Ammon's horn (tissue), 1 donor: ENCODE measurements at places on chromosomes 3 and 15.

- no peak for DNase-seq
These were observed 41.4 kb downstream of the SLC30A4 start for GRCh38 chr15:45481135-45481534.

GRCh38 chr3:117346901-117347300 lies 637.3 kb downstream of the TUSC7 start:
- DNase-seq = no peak

GRCh38 chr15:100200287-100200880 lies 141.4 kb downstream of the ADAMTS17 start:
- DNase-seq = no peak

- DNase-seq = no peak
These were observed 1298.5 kb downstream of the ROBO2 start for GRCh38 chr3:78338405-78338804.

- no peak for DNase-seq
These were observed 27.9 kb upstream of the STRIT1 start for GRCh38 chr3:155321418-155321817.

- DNase-seq = no peak
These were observed 108.4 kb downstream of the GHSR start for GRCh38 chr3:172339892-172340291.

DNA sequence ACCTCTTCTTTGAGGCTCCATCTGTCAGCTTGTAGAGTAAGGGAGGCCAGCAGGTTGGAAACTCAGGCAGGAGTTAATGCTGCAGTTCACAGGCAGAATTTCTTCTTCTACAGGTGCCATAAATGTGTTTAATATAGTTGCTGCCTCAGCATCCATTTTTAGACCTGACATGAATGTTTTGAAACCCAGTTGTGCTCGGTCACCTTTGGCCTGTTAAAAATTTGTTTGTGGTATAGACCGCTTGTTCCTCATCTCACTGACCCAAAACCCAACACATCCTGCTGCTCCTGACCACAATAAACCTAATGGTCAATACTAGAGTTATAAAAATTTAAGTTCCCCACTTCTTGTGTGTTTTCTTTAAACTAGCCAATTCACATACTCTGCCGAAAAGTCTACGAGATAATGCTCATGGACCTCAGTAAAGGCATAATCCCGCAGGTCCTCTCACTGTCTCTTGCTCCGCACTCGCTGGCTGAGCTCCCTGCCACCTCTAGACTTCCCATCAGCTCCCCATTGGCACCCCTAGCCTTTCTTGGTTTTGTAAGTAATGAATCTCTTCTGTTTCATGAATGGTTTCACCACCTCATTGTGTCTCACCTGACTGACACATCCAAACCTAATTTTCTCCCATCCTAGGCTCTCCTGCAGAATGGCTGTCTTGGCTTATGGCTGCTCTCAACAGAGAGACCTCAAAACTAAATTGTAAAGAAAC lies 138.5 kb upstream of the STRIT1 start:
- DNase-seq = no peak

DNA sequence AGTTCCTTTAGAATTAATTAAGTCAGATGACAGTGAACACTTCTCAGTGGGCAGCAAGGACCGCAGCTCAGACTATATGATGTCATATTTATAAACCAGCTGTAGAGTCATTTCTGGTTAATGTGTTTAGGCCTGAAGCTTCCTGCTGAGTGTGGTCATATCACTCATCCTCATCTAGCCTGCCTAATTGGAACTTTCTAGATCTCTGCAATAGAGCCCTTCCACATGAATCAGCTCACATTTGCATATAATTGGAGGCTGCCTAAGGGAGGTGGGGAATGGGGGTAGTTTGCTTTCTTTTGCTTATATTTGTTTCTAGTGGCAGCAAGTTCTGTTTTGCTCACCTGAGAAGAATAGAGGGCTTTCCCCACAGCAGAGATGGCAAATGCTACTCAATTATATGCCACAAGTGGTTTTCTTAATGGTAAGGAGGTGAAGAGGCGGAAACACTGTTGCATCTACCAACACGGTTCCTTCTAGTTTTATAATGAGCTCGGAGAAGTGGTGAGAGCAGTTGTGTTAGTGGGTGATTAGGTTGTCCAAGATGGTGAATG lies 148.1 kb downstream of the KLHL25 start:
- no peak for DNase-seq

- no peak for DNase-seq
These were observed 68.1 kb downstream of the NOX5 start for GRCh38 chr15:69082554-69082953.

GRCh38 chr3:3847994-3848922 lies 49.0 kb downstream of the LRRN1 start:
- no peak for DNase-seq

DNA sequence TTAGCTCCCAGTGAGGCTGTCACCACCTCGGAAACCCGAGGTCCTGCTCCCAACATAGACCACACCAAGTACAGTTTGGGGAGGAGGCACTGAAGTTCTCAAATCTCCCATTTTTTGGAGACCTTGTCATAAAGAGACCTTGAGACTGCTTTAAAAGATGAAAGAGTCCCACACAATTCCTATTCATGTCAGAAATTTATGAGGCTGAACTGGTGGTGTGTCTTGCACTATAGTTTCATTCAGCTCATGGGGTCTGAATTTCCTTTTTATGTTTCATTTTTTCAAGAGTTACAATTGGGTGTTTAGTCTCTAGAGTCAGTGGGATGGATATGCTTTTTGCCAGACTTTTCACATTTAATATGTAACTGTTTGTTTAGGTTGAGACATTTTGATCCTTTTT lies 318.1 kb upstream of the LRRFIP2 start:
- no peak for DNase-seq

DNA sequence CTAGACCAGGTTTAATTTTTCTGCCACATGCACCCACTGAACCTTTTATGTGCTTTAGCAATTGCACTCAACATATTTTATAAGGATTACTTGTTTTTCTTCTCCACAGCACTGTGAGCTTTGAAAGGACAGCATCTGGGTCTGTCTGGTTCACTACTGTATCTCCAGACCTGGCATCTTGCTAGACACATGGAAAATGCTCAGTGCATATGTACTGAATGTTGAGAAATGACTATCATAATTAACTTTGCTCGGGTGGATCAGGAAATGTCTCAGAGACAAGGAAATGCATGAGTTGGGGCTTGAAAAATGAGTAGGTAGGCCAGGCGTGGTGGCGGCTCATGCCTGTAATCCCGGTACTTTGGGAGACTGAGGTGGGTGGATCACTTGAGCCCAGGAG lies 40.2 kb downstream of the DOCK3 start:
- peak; percentile 4 for DNase-seq

GRCh38 chr15:78104119-78104479 lies 11.7 kb downstream of the SH2D7 start:
- no peak for DNase-seq

DNA sequence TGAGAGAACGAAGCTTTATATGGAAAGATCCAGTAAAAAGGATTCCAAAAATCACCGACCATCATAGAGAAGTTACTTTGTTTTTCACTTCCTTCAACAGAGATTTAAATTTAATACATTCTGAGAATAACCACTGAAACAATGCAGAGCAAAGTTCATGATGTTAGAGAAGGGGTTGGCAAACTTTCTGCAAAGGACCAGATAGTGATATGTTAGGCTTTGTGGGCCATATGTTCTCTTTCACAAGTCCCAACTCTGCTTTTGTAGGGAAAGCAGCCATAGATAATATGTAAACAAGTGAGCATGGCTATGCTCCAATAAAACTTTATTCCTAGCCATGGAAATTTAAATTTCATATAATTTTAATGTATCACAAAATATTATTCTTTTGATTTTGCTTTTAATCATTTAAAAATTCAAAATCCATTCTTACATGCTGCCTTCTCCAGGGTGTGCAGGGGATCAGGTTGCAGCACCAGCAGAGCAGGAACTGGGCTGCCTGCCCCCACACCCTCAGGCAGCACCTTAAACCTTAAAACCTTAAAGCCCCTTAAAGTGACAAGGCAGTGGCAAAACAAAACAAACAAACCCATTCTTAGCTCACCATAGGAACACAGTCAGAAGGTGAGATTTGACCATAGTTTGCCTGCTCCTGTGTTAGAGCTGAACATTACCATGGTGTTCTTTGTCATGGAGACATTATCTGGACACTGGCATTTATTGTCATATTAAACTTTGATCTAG lies 16.9 kb upstream of the IGSF10 start:
- no peak for DNase-seq

DNA sequence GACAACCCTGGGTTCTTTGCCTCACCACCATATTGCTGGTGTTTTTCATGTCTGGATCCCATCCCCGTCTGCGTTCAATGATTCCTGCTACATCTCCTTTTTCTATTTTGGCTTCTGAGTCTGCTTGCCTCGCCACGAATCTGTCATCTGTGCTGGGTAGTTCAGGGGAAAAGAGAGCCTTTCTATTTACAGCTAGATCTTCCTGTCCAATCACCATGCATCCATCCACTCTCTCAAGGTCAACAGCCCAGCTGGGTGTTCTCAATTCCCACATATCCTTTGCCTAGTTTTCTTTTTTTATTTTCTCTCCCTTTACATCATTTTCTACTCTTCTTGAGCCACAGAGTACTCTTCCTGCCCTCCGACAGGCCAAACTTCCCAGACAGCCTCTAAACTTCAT lies 104.8 kb upstream of the RAD18 start:
- peak; percentile 48 for DNase-seq

DNA sequence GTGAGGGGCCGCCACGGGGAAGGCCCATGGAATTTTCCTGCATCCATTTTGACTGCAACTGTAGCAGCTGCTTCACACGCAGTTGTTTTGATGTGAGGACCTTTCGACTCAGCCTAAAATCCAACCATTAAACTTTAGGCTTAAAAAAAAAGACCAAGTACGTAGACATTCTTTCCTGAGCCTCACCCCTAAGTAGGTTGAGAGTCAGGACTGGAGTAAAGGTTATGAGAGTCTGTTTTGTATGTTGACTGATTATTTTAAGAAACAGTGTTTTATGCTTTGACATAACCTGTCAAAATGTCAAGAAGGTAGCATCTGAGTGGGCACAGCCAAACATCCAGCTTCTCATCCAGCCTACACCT lies 45.7 kb upstream of the AMOTL2 start:
- DNase-seq = no peak

- DNase-seq = no peak
These were observed 232.5 kb upstream of the HES1 start for GRCh38 chr3:193903512-193903817.

- DNase-seq = peak; percentile 58
These were observed 155.0 kb upstream of the CRBN start for GRCh38 chr3:3334491-3334890.

GRCh38 chr15:31268108-31268501 lies 58.5 kb upstream of the KLF13 start:
- DNase-seq = no peak

DNA sequence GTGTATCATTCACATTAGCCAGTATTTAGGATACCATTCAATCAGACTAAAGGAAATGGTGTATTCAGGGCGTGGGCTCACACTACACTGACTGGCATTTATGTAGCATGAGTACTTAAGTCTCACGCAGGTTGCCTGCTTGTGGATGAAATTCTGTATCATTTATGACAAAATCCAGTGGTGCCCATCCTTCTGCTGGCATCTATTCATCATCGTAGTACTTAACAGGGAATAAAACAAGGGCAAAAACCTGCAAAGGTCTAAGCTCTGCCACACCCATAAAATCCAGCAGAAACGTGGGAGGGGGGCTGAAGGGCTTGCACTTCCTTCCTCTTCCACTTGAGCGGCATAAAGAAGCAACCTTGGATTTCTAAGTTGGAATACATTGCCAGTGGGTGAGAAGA lies 2.7 kb downstream of the GAP43 start:
- no peak for DNase-seq

GRCh38 chr15:48570822-48571221 lies 74.7 kb downstream of the FBN1 start:
- no peak for DNase-seq

- DNase-seq = peak; percentile 72
These were observed 53.8 kb downstream of the CMTM6 start for GRCh38 chr3:32448686-32449474.

DNA sequence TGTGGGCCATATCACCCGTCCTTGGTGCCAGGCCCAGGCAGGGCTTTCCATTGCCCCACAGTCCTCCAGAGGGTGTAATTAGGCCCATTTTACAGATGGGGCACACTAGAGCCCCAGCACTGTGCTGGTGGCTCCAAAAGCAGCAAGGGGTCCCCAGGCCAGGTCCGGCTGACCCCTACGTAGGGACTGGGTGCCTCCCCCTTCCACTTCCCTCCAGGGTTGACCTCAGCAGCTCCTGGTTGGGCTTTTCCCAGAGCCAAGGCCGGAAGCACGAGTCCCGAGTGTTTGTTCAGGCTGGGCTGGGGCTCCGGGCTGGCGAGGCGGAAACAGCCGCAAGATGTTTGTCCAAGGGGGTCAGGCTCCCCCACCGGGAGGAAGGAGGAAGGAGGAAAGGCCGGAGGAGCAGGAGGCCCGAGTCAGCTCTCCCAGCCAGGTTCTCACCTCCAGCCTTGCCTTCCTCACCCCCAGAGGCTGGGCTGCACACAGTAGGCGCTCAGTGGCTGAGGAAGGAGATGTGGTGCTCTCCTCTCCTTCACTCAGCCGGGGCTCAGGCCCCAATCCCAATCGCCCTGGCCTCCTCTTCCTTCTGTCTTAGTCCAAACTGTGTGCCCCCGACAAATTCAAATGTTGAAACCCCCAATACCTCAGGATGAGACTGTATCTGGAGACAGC lies 17.1 kb upstream of the PLXND1 start:
- peak; percentile 4 for DNase-seq

GRCh38 chr3:179464323-179465092 lies 13.2 kb upstream of the GNB4 start:
- DNase-seq = no peak

- DNase-seq = peak; percentile 8
These were observed 767.7 kb upstream of the ALCAM start for GRCh38 chr3:104598848-104599511.
